NCI-H2171 (cell line): ENCODE measurements at places on chromosomes 6 and 20.

DNA sequence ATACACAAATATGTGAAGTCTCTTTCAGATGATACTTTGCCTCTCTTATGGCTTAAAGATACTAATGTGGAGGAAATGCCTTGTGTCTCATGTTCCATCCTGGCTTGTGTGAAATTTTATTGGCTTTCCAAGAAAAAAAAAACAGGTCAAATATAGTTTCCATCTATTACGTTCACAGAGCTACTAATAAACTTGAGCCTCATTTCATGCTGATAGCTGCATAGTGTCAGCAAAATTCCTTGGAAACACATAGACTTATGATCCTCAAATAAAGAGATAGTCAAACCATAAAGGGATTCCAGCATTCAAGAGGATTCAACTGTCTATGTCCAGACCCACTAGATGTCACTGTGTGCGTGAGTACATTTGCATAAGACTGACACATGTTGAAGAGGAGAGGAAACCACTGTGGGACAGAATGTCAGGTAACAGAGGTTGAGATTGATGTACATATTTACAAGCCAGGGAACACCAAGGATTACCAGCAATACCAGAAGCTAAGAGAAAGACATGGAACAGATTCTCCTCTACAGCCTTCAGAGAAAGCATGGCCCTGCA is 266.6 kb downstream of the COL12A1 start:
- DNase-seq = no peak

DNA sequence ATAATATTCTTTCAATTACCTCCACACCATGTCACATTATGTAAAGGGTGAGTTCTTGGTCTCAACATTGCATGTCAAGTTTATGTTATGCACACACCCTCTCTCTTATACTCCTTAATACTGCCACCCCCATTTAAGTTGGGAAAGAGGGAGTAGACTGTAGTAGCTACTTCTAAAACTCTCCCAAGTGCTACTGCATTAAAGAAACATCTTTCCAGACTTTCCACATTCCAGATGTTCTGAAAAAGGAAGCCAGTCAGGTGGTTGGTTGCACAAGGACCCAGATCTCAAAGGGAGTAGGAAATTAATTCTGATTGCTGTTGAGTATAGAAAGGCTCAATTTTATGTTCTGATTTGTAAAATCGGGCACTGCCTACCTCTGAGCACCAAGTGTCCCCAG is 419.5 kb downstream of the CD83 start:
- no peak for DNase-seq

- DNase-seq = no peak
These were observed 128.7 kb downstream of the NFATC2 start for GRCh38 chr20:51413857-51414256.

DNA sequence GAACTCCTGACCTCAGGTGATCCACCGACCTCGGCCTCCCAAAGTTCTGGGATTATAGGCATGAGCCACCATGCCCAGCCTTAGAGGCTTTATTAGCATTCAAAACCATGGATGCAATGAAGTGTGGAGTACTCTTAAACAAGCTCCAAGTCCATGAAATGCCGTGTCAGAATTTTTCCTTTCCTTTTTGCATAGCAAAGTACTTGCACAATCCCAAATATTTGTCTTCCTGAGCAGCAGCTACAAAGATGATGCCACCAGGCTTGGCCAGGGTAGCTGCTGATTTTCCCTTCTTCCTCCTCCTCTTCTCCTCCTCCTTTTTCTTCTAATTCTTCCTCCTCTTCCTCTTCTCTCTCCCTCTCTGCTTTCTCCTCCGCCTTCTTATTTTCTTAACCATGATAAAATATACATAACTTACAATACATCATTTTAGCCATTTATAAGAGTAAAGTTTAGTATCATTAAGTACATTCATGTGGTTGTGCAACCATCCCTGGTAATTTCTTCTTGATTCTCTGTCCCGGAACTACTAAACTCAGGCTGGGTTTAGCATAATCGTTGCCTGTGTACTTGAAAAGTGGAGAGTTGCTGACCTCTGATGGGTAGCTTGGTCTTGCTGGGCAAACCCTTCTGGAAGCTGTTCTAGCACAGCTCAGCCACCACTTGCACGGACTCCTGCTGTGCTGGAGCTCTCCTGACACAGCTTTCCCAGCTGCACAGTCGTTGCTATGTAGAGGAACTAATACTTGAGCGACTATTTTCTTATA is 20.3 kb downstream of the MUCL3 start:
- no peak for DNase-seq

- DNase-seq = no peak
These were observed 2.9 kb upstream of the TFB1M start for GRCh38 chr6:155317186-155317585.

- DNase-seq = no peak
These were observed 92.0 kb upstream of the AFDN start for GRCh38 chr6:167734662-167735083.

DNA sequence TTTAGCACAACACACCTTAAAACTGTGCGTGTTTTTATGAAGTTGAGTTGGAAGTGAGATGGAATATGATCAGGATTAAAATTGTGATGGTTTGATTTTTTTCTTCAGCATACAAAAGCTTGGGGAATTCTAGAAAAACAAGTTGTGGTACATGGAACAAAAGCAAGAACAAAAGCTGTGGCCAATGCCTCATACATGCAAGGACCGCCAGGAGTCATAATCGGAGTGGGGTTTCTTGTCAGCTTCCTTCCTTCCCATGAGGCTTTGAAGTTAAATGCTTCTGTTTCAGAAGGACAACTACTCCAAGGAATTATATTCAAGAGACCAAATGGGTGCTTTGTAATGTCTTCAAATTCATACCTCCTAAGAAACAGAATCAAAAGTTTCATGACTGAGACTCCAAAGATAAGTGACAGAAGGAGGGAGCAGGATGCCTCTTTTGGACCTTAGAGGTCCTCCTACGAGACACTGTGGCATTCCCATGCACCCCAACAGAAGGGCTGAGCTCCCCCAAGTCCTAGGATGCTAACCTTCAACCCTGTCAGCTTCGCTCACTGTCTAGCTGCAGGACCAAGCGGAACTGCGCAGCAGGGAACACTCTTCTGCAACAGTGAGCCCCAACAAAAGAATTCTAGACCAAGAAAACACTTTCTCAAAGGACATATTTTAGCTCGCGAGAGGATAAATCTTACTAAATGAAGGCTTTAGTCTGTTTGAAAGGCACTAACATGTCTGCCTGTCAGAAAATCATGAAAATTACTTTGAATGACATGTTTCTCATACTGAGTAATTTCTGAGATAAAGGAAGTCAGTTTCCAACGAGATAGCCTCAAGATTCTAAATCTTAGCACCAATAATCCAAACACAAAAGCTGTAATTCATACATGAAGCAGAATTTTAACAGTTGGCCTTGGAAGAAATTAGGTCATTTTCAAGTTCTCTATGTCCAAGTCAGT is 108.5 kb upstream of the NHSL1 start:
- DNase-seq = no peak

DNA sequence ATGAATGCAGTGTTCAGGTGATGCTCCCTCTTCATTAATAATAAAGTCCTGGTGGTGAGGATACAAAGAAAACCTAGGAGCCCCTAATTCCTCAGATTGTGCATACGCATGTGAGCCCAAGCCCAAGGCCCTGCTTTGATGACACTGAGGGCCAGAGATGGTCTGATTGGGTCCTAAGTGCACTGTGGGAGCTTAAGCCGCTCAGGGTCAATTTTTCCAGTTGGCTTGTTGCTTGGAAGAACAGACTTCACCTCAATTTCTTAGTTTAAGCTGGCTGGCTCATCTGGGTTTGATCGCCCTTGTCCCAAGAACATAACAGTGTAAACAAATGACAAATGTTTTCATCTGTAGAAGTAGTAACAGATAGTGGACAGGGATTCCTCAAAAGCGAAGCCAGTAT is 41.4 kb downstream of the INSM1 start:
- DNase-seq = no peak

- no peak for DNase-seq
These were observed 5.3 kb upstream of the TASP1 start for GRCh38 chr20:13644010-13644409.

DNA sequence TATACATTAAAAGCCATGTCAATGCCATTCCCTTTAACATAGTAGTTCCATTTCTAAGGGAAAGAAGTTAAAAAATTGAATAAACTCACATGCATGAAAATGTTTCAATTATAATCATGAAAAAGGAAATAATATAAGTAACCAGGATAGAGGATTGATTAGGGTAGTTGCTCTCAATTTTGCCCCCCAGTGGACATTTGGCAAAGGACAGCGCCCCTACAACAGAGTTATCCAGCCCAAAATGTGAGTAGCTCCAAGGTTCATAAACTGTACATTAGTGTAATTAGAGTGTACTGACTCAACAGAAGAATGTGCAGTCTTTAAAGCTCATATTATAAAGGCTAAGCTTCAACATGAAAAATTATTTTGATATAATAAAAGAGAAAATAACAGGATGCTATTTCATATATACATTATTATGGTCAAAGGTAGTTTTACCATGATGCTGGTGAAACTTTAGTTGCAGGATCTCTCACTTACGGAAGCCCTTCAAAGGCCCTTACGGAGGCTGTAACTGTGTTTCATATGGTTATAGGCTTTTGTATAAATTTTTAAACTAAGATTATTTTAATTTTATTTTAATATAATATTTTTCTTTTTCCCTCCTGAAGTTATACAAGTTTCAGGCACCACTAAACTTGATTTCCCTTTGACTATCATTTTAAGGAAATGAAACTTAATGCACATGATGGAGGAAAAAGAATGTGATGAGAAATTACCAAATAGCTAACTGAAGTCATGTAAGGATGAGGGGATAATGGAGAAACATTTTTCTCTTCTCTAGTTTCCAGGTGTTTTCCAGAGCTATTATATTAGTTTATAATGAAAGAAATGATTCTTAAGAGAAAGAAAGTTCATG is 403.6 kb downstream of the PLCB1 start:
- peak; percentile 9 for DNase-seq

- no peak for DNase-seq
These were observed 26.0 kb downstream of the MYLIP start for GRCh38 chr6:16154904-16155303.

GRCh38 chr6:139923964-139924475 is 549.6 kb upstream of the CITED2 start:
- DNase-seq = no peak

DNA sequence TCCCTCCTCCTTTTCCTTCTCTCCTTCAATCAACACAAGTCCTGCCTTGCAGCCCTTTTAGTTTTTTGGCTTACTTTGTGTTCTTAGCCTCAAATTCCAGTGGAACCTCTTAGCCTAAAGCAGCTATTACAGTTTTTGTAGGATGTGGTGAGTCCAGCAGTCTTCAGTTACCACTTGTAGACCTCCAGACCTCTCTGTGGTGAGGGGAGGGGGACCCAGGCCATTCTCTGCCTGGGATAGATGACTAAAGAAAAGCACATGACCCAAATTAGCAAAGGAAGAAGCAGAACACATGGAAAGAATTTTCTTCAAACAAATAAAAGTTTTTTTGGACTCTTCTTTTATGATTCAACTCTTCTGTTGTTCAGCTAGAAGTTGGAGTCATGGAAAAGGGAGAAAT is 246.5 kb downstream of the HAO1 start:
- no peak for DNase-seq

- DNase-seq = no peak
These were observed 39.4 kb upstream of the ARMH2 start for GRCh38 chr6:24838081-24838480.

DNA sequence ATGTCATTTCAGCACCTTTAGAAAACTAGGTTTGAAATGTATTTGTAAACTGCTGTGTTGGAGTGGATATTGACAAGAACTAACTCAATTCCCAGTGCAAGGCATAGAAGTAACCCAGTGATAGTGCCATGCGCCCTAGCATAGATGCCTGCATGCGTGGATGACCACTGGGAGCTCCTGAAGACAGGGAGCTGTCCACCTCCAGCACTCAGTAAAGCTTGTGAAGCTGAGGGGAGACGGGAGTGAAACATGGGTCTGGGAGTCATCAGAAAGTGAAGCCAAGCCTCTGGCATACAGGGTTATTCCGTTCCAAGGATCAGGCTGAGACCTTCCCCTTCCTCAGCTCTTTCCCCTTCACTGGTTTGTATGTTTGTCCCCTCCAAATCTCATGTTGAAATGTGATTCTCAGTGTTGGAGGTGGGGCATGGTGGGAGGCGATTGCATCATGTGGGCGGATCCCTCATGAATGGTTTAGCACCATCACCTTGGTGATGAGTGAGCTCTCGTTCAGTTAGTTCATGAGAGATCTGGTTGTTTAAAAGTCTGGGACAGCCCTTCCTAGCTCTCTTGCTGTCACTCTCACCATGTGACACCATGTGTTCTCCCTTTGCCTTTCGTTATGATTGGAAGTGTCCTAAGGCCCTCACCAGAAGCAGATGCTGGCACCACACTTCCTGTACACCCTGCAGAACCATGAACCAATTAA is 146.5 kb upstream of the FERMT1 start:
- DNase-seq = no peak

- DNase-seq = no peak
These were observed 808.1 kb upstream of the MANEA start for GRCh38 chr6:94769197-94769596.

DNA sequence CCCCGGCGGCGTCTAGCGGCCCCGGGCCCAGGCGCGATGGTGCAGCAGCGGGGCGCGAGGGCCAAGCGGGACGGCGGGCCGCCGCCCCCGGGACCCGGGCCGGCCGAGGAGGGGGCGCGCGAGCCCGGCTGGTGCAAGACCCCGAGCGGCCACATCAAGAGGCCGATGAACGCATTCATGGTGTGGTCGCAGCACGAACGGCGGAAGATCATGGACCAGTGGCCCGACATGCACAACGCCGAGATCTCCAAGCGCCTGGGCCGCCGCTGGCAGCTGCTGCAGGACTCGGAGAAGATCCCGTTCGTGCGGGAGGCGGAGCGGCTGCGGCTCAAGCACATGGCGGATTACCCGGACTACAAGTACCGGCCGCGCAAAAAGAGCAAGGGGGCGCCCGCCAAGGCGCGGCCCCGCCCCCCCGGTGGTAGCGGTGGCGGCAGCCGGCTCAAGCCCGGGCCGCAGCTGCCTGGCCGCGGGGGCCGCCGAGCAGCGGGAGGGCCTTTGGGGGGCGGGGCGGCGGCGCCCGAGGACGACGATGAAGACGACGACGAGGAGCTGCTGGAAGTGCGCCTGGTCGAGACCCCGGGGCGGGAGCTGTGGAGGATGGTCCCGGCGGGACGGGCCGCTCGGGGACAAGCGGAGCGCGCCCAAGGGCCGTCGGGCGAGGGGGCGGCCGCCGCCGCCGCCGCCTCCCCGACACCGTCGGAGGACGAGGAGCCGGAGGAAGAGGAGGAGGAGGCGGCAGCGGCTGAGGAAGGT is 715 bp downstream of the SOX12 start:
- DNase-seq = peak; percentile 60

DNA sequence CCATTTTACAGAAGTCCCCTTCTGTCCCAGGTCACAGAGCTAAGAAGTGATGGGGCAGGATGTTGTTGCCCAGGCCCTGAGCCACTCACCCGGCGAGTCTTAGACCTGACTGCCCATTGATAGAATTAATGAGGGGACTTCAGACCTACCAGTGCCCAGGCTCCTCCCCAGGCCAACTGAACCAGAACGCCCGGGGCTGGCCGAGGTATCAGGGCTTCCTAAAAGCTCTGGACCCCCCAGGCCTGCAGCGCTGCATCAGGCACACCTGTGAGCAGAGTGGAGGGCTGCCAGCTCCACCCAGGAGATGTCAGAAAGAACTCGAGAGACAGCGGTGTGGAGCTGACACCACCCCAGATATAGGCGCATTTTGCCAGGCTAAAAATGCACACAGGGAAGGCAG is 3.5 kb downstream of the GPR31 start:
- no peak for DNase-seq

GRCh38 chr6:31474871-31475286 is 23.1 kb upstream of the MICB start:
- no peak for DNase-seq
